GM19239 (cell line): ENCODE measurements at places on chromosomes 1 and 21.

DNA sequence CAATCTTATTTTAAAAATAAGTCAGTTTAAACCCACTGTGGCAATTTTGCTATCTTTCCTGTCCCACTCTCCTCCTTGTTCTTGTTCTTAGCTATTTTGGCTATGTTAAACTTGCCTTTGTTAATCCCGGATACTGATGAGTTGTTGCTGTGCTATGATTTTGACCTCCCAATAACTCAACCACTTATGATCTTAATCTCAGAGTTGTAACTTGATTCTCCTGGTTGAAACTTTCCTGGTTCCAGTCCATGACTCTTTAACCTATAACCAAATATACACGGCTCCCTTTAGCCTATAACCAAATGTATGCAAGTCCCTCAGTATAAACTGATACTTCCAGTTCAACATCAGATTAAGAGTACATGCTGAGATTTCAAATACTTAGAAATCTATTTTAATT lies 15.6 kb upstream of the ACADM start:
- DNase-seq, result no peak

- DNase-seq, result no peak
Observed at GRCh38 chr1:115179397-115180079, 90.2 kb upstream of the TSPAN2 start.

DNA sequence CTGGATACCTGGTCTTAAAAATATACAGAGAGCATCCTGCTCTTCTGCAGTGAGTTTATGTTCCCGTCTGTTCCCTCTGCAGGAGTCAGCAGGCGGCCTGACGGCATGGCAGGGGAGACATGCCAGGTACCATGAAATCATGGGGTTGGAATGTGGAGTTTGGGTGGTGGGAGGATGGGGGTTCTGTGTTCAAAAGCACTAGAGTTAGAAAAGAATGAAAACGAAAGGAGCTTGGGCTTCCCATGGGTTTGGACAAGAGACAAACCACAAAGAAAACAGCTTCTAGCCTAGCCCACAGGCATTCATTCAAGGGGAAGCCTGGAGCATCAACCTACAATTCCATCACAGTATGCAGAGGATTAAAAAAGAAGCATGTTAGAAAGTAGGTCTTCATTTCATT lies 59.9 kb downstream of the WARS2 start:
- no peak for DNase-seq

DNA sequence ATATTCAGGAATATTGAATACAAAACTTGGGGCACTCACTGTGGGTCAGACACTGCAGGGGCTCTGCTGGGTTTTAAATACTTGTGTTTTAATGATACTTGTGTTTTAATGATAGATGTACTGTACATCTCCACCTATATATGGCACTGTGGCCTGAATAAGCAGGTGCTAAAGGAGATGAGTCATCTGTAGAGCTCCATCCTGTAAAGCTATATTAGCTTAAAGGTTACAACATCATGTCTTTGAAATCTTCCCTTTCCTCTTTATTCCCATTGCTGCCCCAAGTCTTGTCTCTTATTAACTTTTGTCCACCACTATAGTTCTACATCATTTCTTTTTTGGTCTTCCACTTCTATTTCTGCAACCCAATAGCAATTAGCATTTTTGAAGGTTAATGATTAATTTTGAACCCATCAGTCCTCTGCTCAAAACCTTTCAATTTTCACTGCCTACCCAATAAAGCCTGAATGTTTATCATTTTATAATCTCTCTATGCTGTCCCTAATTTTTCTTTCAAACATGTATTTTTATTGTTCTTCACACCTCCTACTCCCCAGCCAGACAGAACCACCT lies 113.3 kb upstream of the PTGFR start:
- DNase-seq, result no peak

DNA sequence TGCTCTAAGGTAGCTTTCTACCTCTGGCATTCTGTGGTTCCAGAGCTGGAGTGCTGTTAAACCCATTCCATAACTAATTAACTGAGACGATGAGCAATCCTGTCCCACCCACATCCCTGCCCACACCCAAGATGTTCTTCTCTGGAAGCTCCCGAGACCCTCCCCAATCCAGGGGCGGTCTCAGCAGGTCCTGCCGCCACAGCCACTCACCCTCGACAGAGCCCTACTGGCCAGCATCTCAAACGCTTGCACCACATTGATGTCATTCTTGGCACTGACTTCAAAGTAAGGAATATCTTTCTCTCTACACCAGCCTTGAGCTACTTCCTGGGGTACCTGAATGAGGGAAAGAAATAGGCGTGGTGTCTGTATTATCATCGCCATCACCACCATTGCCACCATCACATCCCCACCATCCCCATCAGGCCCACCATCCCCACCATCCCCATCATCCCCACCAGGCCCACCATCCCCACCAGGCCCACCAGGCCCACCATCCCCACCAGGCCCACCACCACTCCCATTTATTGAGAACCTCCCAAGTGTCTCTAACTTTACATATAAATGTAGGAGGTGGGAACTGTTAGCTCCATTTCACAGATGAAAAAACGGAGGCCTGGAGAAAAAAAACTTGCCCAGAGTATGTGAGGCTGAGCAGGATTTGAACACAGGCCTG lies 17.7 kb downstream of the RAB7B start:
- no peak for DNase-seq

- no peak for DNase-seq
Observed at GRCh38 chr1:215517441-215517891, 49.6 kb upstream of the KCTD3 start.

DNA sequence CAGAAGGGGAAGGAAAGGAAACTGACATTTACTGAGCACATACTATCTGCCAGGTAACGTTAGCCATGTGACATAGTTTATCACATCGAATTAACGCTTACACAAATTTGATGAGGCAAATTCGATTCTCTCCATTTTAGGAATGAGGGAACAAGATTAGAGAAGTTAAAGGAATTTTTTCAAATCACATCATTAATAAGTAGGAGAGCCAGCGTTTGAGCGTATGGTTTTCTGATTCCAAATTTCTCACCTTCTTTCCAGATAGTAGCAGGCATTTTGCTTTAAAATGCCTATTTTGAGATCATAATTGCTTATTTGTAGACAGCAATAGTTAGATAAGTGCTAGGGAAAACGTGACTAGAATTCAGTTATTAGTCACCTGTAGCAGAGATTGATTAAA lies 19.3 kb downstream of the FMO3 start:
- DNase-seq, result no peak

DNA sequence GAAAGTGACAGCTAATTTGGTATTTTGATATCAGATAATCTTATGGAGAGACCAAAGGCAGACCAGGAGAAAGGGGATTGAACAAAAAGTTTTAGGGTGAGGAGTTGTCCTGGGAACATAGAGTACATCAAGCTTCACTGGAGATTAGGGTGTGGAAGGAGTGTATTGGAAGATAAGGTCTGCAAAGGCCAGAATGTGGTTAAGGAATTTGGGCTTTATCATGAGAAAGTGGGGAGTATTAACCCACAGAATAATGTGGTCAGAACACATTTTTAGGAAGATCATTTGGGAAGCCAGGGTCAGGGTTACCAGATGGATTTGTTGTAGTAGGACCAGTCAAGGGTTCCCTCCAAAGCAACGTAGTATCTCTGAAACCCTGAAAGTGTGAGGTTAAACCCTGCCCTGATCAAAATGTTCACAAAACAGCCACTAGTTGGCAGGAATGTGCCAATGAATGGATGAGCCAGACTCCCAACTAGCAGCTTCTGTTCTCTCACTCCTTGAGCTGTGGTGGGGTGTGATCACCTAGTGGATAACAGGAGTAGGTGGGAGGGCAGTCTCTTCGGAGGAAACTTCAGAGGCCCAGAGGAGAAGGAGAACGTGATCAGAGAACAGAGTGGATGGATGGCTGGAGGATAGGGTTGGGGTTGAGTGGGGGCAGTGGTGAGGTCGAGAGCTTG lies 35.8 kb downstream of the SLC2A1 start:
- DNase-seq, result peak; percentile 62

DNA sequence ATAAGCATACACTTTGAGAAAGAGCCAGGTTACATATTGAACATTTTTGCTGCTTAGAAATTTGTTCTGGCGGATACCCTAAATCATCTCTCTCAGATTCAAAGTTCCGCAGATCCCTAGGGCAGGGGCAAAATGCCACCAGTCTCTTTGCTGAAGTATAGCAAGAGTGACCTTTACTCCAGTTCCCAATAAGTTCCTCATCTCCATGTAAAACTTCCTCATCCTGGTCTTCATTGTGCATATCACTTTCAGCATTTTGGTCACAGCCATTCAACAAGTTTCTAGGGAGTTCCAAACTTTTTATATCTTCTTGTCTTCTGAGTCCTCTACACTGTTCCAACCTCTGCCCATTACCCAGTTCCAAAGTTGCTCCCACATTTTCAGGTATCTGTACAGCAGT lies 23.3 kb upstream of the LYPD8 start:
- no peak for DNase-seq

DNA sequence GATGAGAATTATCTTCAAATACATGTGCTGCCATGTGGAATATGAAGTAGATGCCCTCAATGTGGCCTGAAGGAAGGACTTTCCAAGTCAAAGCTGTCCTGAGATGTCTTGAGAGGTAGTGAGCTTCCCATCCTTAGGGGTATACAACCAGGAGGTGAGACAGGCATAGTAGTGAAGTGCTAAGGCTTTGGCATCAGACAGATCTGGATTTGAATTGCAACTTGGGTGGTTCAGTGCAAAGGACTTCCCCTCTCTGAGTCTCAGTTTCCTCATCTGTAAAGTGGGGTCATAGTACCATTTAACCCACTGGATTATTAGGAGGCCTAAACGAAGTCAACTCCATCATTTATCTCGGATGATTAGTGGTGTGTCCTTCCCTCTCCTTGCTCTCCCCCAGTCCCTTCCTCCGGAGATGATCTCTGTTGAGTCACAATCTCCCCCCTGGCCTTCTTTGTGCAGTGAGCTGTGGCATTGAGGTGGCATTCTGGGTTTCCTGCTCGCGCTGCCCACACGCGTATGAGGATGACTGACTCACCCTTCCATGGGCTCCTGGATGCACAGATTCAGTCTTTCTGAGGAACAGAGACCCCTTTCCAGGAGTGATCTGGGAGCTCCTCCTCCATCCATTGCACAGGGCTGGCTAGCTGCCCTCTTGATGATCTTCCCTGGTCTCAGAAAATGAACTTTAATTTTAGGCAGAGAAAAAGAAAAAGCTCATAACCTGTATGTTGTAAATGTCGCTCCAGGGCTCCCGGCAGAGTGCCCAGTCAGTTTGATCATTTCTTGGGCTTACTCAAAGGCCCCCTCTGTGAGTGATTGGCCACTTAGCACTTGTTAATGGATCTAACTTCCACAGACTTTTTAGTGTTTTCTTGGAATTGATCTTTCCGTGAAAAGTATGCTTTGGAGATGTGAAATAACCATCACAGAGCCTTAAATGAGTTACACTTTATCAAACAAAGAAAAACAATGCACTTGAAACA lies 354.6 kb downstream of the PTPRU start:
- DNase-seq, result no peak

DNA sequence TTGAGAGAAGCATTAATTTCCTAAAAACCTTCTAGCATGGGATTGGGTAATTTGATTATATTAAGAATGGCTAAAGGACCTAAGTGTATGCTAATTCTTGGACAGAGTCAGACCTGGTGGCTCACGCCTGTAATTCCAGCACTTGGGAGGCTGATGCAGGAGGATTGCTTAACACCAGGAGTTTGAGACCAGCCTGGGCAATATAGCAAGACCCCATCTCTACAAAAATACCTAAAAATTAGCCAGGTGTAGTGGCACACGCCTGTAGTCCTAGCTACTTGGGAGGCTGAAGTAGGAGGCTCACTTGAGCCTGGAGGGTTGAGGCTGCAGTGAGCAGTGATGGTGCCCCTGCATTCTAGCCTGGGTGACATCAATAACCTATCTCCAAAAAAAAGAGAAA lies 45.9 kb upstream of the BMP8A start:
- DNase-seq, result no peak

GRCh38 chr1:182829285-182829932 lies 9.7 kb upstream of the DHX9 start:
- DNase-seq, result no peak

DNA sequence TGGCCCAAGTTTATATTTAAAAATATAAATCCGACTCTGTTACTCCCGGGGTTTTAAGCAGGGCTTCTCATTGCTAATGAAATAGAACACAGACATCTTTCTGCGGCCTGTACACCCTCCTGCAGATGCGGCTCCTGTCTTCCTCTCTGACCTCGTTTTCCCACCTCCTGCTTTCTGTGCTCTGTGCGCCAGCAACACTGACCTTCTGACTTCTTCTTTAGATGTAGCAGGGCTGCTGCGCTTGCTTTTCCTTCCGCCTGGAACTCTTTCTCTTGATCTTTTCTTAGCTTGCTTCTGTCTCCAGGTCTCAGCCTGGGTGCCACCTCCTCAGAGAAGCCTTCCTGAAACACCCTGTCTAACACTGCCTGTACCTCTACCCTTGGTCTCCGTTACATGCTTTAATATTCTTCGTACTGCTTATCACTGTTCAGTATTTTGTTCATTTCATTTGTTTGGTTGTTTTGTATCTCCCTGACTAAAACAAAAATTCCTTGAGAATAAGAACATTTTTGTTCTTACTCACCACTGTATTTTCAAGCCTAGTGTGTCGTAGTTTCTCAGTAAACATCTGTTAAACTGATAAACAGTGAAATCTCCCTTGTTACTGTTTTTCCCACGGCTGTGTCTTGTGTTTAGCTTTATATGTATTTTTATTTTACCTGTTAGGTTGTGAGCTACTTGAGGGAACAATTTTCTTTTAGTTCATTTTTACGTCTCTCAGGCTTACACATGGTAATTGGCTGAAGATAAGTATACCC lies 79.0 kb downstream of the ST3GAL3 start:
- DNase-seq, result no peak

- DNase-seq, result peak; percentile 57
Observed at GRCh38 chr1:206663832-206664652, 20.7 kb upstream of the MAPKAPK2 start.

- DNase-seq, result no peak
Observed at GRCh38 chr1:9106286-9106685, 22.6 kb downstream of the GPR157 start.

- DNase-seq, result no peak
Observed at GRCh38 chr1:39722495-39722894, 16.2 kb upstream of the PPIE start.

GRCh38 chr1:160779626-160780397 lies 16.2 kb upstream of the LY9 start:
- no peak for DNase-seq

GRCh38 chr1:112818990-112819689 lies 104.0 kb upstream of the PPM1J start:
- DNase-seq, result no peak

DNA sequence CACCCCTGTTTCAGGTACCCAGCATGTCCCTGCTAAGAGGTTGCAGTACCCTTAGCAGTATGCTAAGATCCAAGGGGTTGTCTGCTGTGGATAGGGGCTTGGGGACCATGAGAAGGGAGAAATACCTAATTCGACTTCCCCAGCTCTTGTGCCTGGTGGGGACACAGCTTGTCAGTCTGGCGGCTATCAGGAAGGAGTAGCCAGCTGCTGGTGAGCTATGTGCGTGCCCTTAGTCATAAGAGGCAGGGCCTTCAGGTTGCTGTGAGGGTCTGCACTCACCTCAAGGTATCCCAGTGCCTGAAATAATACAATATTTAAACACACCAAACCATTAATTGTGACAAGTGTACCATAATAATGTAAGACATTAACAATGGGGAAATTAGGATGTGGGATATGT lies 205.1 kb upstream of the SGIP1 start:
- DNase-seq, result no peak
